ENCODE measurements at places on chromosomes 4 and X.

GRCh38 chrX:153925739-153926551 is at the start of gene ARHGAP4:
Gene ARHGAP4 (minus strand): TSS chrX:153926264. CDS start chrX:153926202, 62 bp downstream.
- DNase-seq = peak; percentile 49

GRCh38 chr4:1192493-1193205 is 20.3 kb upstream of the SPON2 start:
- DNase-seq = no peak

DNA sequence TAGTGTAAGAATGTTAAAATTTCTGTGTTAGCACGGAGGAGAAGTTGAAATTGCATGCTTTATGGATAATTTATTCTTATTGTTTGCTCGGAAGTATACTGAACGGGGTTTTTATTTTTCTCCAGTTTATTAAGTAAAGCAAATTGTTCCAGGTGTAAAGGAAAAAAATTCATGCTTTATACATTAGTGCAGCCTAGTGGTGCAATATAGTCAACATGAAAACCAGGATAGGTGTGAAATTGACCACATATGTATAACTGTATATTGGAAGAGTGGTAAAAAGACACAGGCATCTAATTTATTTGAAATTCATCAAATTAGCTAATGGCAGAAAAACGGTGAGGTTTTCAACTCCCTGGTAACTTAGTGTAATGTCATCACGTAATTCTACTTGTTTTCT is 959 bp downstream of the BRS3 start:
- no peak for DNase-seq

- DNase-seq = no peak
These were observed 605.1 kb downstream of the BCOR start for GRCh38 chrX:39492497-39493162.

GRCh38 chrX:30673127-30673796 is 20.0 kb downstream of the GK start:
- no peak for DNase-seq

- DNase-seq = no peak
These were observed 51.9 kb upstream of the SLC6A14 start for GRCh38 chrX:116384406-116384954.

GRCh38 chr4:122911588-122911987 is 10.8 kb downstream of the NUDT6 start:
- DNase-seq = no peak

- DNase-seq = no peak
These were observed 65.8 kb downstream of the ANAPC4 start for GRCh38 chr4:25442863-25443307.

- DNase-seq = no peak
These were observed 225.8 kb upstream of the NOCT start for GRCh38 chr4:138789796-138790195.

- peak; percentile 60 for DNase-seq
These were observed 1.1 kb upstream of the TLR3 start for GRCh38 chr4:186067757-186068385.

DNA sequence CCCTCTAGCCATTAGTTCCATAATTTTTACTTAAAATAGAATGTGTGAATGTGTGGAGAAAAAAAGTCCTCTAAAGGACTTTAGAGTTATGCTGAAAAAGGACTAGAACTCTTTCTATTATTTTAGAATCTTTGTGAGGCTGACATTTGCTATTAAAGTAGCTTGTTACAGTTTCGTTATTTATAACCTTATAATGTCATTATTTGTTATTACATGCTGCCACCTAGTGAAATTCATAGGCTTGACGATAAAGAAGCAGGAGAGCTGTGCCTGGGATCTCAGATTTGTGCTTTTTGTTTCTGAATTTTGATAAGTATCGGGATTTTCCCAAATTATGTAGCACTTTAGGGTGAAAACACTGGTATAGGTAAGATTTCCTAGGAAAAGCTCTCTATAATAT is 38.5 kb upstream of the TAPT1 start:
- DNase-seq = peak; percentile 56

- no peak for DNase-seq
These were observed 23.3 kb upstream of the BCOR start for GRCh38 chrX:40120838-40121580.

GRCh38 chr4:73974352-73974751 is 7.5 kb downstream of the PF4 start:
- no peak for DNase-seq

GRCh38 chr4:38715050-38715449 is 51.1 kb downstream of the KLF3 start:
- no peak for DNase-seq

DNA sequence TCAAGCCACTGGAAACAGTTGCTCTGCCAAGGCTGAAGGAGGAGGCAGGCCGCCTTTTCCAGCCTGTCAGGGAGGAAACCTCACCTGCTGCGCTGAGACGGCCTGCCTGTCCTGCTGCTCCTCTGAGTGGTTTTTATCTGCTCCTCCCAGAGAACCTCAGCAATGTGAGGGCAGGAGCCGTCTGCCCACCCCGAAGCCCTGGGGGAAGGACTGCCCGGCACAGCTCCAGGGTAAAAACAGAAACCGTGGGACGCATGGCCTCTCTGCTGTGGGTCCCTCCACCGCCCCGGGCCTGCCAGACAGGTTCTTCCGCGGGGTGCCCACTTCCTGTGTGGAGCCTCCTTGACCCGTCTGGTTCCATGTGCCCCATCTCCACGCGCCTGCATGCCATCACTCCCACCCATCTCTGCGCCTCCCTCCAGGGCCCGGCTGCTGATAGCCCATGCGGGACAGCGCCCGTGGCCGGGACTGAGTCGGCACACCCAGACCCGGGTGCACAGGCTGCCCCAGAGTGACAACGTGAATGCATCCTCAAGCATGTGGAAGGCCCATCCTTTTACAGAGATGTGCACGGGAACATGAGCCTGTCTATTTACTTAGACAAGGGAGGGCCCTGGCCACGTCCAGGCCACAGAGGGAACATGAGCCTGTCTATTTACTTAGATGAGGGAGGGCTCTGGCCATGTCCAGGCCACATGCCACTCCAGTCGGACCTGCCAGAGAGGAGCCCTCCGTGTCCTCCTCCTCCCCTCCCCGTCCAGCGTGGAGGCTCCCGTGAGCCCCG is 4.0 kb upstream of the SLC49A3 start:
- DNase-seq = no peak

DNA sequence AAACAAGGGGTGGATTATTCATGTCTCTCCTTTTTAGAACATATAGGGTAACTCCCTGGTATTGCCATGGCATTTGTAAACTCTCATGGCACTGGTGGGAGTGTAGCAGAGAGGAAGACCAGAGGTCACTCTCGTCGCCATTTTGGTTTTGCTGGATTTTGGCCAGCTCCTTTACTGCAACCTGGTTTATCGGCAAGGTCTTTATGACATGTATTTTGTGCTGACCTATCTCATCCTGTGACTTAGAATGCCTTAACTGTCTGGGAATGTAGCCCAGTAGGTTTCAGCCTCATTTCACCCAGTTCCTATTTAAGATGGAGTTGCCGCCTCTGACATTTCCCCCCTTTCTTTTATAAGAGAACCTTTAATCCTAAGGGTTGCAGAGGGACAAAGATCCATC is 45.8 kb downstream of the MGST2 start:
- DNase-seq = no peak

- no peak for DNase-seq
These were observed 30.8 kb downstream of the GPC4 start for GRCh38 chrX:133384454-133384853.

- no peak for DNase-seq
These were observed 24.3 kb downstream of the SMIM20 start for GRCh38 chr4:25938366-25938765.

- no peak for DNase-seq
These were observed 54.0 kb downstream of the SNX25 start for GRCh38 chr4:185263419-185263818.

- no peak for DNase-seq
These were observed 51.9 kb downstream of the CC2D2A start for GRCh38 chr4:15521442-15522039.

- DNase-seq = no peak
These were observed 318.0 kb upstream of the HS3ST1 start for GRCh38 chr4:11746734-11747133.

GRCh38 chrX:104253567-104254441 is 929 bp downstream of the ESX1 start:
- DNase-seq = no peak

GRCh38 chr4:171719691-171720090 is 93.5 kb upstream of the GALNTL6 start:
- no peak for DNase-seq

DNA sequence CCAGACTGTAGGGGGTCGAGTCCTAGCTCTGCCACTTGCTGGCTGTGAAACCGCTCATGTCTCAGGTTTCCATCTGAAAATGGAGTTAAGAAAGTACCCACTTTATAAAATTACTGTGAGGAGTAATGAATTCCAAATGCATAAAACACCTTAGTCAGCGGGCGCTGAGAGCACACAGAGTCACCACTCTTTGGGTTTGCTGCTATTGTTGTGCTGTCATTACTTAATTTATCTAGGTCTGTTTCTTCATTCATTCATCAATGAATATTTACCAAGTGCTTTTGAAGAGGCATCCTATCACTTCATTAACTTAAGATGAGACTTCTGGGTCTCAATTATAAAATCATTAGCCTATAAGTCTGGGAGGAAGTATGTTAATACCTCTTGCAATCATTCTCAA is 317.3 kb downstream of the FBXW7 start:
- DNase-seq = no peak

DNA sequence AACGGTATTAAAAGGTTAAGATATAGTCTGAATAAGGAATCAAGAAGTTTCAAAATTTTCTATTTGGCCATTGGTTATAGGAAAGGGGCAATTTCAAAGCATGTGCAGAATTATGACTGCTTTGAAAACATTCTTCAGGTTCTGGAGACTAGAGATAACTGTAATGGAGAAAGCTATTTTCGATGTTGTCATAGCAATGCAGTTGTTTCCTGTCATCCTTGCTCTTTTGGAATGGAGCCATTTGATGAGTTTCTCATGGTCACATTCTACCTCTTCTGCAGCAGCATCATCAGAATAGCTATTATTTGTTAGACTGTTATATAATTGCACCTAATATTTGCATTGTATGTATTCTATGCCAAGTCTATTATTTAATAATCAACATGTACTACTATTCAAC is 368.2 kb upstream of the NR3C2 start:
- DNase-seq = no peak

GRCh38 chrX:55196688-55197087 is 23.5 kb upstream of the PAGE5 start:
- no peak for DNase-seq

- no peak for DNase-seq
These were observed 128.7 kb downstream of the ARHGAP24 start for GRCh38 chr4:85603437-85604336.

- DNase-seq = no peak
These were observed 31.1 kb downstream of the NHSL2 start for GRCh38 chrX:71941776-71942175.

- DNase-seq = no peak
These were observed 10.1 kb downstream of the PAPSS1 start for GRCh38 chr4:107709916-107710315.

GRCh38 chrX:18422325-18422724 is 3.1 kb upstream of the CDKL5 start:
- no peak for DNase-seq

- DNase-seq = no peak
These were observed 2542.7 kb downstream of the PCDH7 start for GRCh38 chr4:33262824-33263223.

- no peak for DNase-seq
These were observed 79.6 kb downstream of the MAPK10 start for GRCh38 chr4:86280246-86280645.

DNA sequence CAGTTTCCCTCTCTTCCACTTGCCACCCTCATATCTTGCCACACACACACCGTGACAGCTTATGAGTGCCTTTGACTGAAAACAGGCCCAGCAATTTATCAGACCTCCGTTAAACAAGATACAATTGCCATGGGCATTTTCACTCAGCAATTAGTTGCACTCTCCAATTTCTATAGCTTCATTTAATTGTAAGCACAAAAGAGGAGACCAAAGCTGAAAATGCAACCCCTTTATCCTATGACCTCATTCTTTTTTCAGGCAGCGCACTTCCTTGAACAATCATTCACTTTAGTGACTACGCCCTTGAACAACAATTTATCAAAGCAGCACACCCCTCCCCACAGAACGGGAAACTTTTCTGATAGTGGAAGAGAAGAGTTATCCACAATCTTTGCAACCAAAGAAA is 4.1 kb downstream of the POF1B start:
- no peak for DNase-seq

DNA sequence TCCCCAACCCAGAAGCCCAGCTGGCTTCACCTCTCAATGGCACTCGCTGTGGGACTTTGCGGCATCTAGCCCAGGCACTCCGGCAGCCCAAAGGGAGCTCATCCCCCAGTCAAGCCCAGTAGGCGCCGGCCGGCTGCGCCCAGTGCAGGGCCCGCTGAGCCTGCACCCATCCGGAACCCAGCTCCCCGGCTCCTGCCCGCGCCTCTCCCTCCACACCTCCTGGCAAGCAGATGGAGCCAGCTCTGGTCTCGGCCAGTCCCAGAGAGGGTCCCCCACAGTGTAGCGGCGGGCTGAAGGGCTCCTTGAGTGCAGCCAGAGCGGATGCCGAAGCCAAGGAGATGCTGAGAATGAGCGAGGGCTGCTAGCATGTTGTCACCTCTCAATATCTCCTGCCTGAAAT is 116.8 kb upstream of the UGT8 start:
- no peak for DNase-seq

DNA sequence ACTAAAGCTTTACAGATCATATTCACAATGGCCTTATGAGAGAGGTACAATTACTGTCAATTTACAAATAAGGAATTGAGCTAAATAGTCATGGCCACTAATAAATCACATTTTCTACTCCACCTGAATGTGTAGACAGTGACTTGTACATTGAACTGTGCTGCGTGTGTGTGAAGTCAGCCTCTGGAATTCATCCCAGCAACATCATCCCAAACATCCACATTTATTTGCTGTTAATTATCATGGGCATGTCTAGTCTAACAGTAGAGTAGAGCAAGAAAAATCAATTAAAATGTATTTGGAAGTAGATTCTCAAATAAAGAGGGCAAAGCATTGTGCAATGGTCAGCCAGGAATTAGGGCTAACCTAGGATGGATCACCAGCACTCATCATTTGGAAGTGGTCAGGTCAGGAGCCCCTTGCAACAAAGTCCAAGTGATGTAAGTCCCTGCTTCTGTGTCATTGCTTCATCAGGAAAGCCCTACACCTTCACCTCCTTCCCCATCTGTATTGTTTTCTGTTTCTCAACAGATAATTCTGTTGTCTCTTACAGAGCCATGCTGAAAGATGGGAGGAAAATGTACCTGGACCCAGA is 4.8 kb upstream of the PF4V1 start:
- DNase-seq = no peak

GRCh38 chrX:86806786-86807185 is 658.5 kb downstream of the DACH2 start:
- DNase-seq = no peak

DNA sequence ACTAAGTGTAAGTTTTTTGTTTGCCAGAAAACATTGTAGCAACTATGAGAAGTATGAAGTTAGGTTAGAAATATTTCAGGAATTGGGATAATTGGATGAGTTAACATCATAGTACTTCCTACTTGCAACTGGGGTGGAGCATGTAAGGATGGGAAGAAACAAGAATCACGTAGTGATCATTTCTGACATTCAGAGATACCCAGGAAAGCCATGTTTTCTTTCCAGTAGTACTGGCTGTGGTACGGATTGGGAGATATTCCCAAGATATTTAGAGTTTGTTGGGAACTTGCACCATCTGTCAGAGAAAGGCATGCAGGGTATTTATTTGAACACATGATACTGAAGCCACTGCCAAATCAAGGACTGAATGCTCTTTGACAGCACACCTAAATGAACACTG is 87.6 kb upstream of the SLC4A4 start:
- DNase-seq = no peak

Measured in CD4-positive, alpha-beta T cell treated with Interleukin-12 subunit alpha and Interleukin-12 subunit beta, for 1 hour (primary cell).